ENCODE measurements at places on chromosomes 6 and 20.

GRCh38 chr6:24929242-24929641, 6.5 kb downstream of the RIPOR2 start:
- no peak for DNase-seq

- DNase-seq: no peak
Observed at GRCh38 chr6:114432400-114432799, 89.6 kb upstream of the HS3ST5 start.

DNA sequence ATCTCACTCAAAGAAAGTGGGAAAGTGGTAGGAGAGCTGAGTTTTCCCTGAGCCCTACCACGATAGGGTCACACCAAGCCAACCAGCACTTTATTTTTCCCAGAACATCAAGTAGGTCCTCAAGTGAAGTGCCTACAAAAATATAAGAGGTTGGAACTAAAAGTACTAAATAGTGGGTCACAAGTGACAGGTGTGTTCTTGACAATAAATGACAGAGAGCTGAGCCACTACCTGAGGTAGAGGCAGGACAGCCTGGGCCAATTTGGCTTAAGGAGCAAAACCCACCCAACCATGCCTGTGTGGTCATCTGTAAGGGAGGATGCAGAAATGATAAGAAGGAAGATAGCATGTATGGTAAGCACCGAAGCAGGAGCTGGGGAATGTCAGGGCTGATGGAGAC, 154.8 kb upstream of the SSTR4 start:
- no peak for DNase-seq

DNA sequence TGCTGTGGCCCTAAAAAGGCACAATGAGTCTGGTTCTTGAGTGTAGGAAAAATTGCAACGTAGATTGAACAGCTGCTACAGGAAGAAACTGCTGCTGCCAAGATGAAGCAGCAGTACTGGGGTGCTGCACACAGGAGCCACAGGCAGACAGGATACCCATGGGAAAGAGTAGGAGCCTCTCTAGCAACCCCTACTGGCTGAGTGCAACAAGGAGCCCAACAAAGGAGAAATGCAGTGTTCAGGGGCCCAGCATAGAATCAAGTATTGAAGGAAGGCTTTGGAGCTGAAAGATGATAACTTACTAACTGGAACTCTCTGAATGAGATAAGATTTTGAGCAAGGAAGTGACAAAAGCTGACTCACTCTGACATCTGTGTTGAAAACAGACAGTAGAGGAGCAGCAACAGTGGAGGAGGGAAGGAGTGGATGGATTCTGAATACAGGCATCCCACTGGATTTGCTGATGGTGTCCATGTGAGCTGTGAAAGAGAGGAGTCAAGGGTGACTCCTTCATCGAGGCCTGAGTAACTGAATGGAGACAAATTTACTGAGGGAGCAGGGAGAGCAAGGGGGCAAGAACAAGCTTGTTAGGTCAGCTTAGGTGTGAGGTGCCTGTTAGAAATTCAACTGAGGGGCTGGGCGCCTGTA, 534.7 kb upstream of the JARID2 start:
- peak; percentile 90 for DNase-seq

DNA sequence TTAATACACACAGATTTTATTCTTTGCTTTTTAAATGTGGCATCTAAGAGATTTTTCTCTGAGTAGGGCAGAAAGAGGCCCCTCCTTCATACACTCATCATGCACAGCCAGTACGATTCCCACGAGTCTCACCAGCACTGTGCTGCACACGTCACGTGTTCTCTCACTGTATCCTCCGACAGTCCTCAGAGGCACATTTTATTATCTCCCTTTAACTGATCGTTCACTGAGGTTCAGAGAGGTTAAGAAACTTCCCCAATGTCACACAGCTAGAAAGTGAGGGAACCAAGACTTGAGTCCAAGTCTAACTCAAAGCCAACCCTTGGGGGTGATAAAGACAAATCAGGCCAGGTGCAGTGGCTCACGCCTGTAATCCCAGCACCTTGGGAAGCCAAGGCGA, 142.5 kb downstream of the PREX1 start:
- no peak for DNase-seq

GRCh38 chr20:4548552-4548951, 173.2 kb upstream of the PRND start:
- DNase-seq: no peak

DNA sequence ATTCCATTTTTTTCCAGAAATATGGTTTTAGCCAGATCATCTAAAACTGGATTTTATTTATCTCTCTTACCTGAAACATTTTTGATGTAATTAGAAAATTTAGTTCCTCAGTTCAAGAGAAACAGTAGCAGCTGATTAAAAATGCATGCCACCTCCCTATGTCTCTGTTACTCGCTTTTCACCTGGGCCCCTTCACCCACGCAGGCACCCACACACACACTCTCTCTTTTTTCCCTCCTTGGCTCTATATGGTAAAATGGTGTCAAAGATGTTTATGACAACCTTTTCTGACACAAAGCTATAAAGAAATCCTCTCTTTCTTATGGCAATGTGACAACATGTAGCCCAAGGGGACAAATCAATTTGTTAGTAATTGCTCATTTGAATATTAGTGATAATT, 5.8 kb upstream of the SGK1 start:
- no peak for DNase-seq

DNA sequence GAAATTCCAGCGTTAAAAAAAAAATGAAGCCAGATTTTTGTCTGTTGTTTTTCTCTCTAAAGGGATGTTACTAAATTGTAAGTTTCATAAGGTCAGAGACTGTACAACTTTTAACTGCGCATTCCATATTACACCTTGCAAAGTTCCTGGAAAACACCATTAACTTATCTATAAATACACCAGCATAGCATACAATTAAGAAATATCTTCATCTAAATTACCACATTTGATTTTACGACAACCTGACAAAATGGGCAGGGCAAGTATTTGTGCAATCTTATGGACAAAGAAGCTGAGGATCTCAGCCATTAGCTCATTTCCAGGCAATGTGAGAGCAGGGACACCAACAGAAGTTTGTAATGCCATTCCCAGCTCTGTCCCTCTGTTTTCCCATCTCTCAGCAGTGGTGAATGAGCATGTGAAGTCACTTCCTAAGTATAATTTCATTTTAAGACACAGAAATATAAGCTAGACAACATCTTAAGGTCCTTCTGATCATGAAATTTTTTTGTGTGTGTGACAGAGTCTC, 12.9 kb upstream of the GCM1 start:
- no peak for DNase-seq

DNA sequence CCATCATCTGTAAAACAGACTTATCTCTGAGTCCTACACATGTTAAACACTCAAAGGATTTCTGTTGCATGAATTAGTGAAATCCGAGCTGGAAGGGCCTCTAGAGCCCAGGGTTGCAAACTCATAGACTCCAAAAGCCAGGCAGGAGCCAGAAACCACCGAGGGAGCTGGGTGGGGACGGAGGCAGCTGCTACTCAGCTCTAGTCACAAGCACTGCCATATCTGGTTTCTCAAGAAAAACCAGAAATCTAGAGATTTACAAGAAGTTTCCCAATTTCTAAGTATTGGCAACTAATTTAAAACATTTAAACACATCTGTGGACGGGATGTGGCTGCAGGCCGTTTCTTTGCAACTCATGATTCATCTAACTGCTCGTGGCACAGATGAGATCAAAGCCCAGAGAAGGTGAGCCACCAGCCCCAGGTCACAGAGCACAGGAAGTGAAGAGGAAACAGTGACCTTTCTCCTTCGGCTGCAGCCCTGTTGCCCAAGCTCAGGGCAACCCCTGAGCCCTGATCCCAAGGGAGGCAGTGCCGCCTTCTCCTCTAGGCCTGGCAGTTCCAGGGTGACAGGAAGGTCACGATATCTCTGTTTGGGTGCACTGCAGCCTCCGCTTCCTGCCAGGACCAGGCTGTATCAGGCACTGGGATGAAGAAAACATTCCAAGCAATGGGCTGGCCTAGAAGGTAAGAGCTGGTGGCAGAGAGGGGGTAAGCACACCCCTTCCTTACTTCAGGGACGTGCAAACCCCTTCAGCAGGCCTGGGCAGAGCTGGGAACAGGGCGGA, 26.4 kb upstream of the PTGIS start:
- DNase-seq: peak; percentile 46

Measured in A172 (cell line).